ENCODE measurements at places on chromosomes 1 and 21.

DNA sequence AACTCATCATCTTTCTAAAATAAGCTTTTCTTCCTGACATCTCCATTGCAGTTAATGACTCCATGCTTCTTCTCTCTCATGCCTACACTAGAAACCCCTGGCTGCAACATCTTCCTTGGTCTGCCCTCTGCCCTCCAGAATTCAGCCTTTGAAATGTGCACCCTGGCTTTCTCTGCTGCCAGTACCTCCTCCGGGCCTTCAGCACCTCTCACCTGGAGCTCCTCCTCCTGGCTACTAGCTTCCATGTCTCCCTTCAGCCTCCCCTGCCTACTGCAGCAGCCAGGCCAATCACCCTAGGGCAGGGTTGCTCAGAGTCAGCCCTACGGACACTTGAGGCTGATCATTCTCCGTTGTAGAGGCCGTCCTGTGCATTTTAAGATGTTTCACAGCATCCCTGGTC, 18.3 kb downstream of the SUSD4 start:
- DNase-seq = no peak

DNA sequence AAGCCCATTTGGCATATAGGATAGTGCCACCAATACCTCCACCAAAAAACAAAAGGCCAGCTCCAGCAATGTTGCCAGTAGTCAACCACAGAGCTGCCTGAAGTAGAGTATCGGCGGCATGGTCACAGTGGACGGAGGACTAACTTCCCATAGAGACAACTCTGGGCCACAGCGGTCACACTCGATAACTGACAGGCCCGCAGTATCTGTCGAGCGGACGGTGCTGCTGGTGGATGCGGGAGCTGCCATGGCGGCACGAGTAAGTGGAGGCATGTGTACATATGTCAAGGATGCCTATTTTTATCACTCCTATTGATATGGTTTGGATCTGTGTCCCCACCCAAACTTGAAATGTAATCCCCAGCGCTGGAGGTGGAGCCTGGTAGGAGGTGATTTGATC, 4.1 kb downstream of the KRTAP12-1 start:
- DNase-seq = no peak

DNA sequence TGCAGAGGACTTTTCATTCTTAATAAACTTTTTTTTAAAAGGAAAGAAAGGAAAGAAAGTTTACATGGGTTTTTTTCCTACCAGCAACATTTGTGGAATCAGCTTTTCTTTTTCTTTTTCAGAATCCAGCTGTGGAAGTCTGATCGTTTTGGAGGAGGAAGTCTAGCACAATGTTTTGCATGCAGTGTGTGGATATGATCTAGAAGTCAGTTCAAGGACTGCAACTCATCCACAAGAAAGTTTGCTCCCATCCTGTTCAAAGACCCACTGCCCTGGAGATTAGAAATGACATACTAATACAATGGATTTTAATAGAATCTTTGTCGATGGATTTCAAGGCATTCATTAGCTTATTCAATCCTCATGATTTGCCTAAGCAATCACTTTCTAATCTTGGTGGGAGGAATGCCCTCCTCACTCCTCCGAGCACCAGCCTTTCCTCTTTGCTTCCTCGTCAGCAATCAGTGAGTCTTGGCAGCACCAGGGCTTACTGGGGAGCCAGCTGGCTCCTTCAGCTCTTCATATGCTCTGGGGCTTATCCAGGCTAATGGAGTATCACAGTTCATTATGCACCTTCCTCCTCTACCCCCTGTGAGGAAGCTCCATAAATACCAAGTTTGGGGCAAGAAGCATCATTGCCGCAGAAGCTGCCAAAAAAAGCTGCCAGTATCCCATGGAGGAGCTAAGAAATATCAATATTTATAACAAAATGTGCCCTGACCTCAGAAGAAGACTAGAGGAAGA, 392.3 kb upstream of the PKN2 start:
- DNase-seq = no peak

GRCh38 chr1:58804853-58805565, 21.2 kb upstream of the JUN start:
- DNase-seq = no peak

- no peak for DNase-seq
Measured at GRCh38 chr1:183101841-183102276, 78.6 kb downstream of the LAMC1 start.

DNA sequence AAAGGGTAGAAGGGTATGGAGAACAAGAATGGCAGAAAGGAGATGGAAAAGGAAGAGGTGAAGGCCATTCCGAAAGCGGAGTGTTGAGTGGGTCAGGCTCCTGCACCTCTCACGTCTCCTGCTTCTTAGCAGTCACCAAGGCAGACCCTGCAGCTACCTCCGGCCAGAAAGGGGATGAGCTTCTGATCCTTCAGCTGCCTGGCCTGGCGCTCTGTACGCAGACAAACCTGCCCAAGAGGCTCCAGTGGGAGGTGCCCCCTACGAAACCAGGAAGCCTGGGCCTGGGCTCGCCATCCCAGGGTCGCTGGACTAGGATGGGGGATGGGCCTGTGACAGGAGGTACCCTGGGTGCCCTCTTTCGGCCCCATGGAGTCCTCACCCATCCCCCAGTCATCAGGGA, 3.0 kb downstream of the GPR61 start:
- no peak for DNase-seq

DNA sequence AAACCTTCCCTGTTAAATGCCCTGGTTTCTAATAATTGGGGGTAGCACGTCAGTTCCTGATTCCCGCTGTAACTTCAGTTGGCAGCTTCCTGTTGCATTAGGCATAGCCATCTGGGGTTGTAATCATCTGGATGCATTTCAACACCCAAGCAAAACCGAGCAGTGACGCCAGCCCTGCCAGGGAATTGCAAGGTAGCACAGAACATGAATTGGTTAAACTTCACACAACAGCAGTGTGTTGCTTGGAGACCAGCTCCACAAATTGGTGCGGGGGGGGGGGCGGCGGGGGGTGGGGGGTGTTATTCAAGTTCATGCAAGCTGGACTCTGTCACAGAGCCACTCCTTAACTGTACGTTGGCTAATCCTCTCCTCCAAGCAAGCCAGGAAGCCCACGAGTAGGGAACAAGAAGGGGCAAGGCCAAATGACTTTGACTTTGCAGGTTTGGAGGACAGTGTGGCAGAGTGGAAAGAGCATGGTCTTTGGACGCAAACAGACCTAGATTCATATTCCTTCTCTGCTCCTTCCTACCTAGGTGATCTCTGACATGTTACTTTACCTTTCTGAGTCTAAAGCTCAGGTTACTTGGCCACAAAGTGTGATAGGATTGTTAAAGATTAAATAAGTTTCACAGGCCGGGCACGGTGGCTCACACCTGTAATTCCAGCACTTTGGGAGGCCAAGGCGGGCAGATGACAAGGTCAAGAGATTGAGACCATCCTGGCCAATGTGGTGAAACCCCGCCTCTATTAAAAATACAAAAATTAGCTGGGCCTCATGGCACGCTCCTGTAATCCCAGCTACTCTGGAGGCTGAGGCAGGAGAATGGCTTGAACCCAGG, 4.7 kb downstream of the LAX1 start:
- DNase-seq = no peak

DNA sequence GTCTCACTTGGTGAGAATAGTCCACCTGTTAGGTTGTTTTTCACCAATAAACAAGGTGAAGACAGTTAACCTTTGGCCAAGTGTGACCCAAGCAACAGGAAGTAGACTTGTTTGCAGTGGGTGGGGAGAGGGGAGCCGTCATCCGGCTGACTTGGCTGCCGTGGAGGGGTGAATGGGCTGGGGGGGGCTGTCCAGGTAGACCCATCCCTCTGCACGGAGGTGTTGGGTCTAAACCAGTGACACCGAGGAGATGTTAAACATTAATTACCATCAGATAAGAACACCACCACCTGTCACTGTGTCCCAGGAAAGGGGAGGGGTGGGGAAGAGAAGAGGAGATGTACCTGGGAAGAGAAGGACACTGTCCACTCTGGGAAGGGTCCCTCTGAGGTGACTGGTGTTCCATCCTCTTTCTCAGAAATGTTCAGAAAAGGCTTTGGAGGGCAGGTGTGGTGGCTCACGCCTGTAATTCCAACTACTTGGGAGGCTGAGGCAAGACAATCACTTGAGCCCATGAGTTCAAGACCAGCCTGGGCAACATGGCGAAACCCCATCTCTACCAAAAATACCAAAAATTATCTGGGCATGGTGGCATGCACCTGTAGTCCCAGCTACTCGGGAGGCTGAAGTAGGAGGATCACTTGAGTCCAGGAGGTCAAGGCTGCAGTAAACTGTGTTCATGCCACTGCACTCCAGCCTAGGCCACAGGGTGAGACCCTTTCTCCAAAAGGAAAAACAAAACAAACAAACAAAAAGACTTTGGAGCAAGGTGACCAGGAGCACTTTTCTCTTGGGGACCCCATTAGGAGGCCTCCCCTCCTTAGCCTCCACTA, 6.7 kb upstream of the MYOM3 start:
- no peak for DNase-seq

DNA sequence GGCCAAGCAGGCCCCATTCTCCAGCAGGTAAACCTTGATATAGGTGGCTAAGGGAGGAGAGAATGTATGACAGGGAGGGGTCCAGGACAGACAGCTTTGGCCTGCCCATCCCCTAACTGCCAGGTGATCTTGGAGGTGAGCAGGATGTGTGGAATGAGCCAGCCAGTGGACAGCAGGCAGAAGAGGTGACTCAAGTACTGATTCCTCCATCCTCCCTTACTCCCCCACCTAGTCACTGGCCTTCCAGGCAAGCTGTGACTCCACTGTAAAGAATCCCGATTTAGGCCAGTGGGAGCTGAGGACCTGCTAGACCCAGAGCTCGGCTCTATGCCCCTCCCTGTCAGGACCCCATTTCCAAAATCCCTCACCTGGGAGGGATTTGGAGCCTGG, 36.6 kb downstream of the RIMS3 start:
- DNase-seq = no peak

DNA sequence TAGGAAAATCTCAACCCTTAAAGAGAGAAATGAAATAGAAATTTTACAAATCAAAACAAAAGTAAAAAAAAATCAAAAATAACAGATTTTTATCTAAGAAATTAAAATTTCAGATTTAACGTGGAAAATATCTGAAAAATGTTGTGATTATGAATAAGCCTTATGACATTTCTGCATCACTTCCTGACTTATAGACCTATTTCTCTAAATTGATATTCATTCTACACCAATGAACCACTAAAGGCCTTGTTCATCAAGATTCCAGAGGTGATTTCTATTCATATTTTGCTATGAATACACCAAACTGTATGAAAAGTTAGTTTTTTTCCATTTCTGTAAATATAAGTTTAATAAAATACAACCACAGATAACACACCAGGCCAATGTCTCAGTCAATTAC, 261.5 kb downstream of the SMYD3 start:
- DNase-seq = no peak

- no peak for DNase-seq
Measured at GRCh38 chr1:226764533-226764932, 25.5 kb upstream of the ITPKB start.

DNA sequence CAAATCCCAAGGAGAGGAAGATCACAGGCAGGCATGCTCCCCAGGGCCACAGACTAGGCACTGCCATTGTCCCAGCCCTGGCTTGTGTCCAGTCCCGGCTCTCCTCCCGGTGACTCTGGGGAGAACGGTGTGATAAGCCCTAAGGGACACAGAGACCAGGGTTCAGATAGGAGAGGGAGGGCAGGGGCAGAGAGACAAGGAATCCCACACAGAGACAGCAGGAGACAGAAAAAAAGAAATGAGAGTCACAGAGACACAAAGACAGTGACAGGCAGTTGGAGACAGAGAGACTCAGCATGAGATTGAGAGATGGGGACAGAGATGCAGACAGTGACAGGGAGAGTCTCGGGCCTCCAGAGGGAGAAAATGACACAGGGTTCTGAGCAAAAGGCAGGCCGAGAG, 361 bp downstream of the INSRR start:
- DNase-seq = no peak

GRCh38 chr21:36985751-36986594, 19.5 kb upstream of the HLCS start:
- no peak for DNase-seq

GRCh38 chr21:22795091-22795490, 1796.9 kb downstream of the NCAM2 start:
- no peak for DNase-seq

DNA sequence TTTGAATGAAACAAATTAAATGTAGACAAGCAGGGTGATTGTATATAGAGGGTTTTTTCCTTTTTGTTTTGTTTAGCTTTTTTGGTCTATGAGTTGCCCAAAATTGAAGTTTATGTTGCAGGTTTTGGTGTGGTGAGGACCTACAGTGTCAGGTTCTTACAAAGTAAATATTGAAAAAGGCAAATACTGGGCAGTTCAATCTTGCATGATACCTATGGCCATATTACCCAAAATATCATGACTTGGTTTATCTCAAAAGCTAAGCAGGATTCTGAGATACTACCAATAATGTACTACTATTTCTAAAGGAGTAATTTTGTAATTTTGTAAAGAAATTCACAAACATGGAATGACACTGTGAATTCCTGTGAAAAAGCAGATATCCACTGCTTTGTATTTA, 1.8 kb downstream of the DNAJB4 start:
- DNase-seq = no peak

- DNase-seq = no peak
Measured at GRCh38 chr21:45764792-45765191, 121.3 kb downstream of the PCBP3 start.

GRCh38 chr1:102628109-102628613, 480.2 kb downstream of the COL11A1 start:
- DNase-seq = no peak

GRCh38 chr1:226349081-226349480, 40.1 kb upstream of the LIN9 start:
- DNase-seq = no peak

GRCh38 chr1:111192658-111193519, 7.6 kb downstream of the DENND2D start:
- DNase-seq = no peak

DNA sequence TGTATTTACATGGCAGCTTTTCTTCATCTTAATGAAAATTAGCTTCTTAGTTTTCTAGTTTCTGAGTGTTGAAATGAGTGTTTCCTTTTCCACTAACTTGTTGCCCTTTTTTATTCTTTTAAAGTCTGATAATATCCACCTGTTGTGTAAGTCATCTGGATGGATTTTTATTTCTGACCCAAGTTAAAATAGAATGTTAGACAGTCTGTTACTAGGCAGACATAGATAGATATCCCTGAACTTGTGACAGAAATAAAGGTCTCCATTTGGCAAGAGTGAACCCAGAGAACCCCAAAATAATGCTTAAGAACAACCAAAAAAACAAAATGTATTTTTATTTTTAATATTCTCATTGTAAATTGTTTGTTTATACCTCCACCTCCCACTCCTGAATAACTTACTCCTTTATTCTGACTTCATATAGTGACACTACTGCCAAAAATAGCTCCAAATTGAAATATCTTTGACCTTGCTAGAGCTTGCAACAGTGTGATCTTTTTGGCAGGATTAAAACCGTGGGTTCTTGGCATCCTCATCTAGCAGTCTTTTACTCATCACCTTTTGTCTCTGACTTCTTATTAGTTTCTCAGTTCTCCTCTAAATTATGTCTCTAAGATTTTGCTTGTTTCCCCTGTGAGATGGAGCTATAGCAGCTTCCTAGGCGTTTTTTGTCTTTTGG, 26.9 kb upstream of the SH3D21 start:
- DNase-seq = no peak

DNA sequence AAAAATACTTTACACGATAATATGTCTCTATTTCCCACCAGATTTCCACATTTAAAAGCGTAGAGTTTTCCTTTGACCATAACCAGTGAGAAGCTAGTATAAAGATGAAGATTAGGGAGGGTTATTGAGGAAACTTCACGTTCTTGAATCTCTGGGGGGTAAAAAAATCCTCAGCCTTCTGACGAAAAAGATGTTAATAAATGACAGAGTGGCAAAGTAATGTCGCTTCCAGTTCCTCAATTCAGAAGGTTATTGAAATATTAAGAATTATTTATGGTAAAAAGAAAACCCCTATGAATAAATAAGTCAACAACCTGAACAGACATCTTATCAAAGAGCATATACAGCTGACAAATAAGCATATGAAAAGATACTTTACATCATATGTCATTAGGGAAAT, 241.0 kb downstream of the GPATCH2 start:
- DNase-seq = no peak
